ENCODE measurements at places on chromosomes 12 and 14.

DNA sequence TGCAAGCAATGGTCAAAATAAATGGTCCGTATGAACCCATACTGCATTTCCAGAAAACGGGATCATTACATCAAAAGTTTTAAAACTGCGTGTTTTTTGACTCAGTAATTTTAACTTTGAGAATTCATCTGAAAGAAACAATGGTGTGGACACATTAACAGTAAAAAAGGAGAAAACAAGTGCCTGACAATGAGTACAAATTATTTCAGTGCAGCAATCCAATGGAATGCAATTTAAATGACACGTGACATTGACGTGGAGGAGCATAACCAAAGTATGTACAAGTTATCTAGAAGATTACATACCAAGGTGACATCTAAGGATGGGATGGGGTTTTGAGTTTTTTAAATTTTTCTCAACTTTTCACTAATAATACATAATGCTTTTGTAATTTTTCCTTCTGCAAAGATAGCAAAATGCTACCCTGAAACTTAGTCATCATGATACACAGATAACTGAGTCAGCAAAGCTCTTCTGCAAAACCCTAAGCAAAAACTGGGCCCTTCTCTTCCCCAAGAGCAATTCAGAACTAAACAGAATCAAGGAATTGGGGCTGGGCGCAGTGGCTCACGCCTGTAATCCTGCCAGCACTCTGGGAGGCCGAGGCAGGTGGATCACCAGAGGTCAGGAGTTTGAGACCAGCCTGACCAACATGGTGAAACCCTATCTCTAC, 20.4 kb downstream of the HNRNPC start:
- no peak for DNase-seq

GRCh38 chr12:39990122-39991101, 115.5 kb downstream of the SLC2A13 start:
- DNase-seq = peak; percentile 48

DNA sequence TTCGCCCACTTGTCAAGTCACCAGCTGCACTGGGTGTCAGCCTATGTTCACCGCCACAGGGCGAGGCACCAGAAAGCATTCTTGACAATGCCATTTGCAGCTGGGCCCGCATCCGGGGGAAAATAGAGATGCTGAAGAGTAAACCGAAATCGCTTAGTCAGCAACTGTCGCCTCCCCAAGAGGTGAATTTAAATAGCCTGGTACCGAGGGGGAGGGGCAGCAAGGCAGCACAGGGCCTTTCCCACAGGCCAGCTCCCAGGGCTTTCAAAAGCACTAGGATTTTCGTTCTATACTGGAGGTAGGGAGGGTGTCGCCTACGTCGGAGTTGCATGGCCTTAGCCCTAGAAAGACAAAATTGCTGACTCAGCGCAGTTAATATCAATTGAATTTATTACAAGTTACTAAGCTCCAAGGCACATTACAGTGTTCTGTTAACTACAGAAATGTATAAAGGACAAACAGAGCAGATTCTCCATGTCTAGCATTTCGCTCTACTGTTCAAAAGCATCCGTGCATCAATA, 4.3 kb downstream of the IRF2BPL start:
- peak; percentile 67 for DNase-seq

- no peak for DNase-seq
Measured at GRCh38 chr14:35342489-35343010, 50.4 kb downstream of the PSMA6 start.

- DNase-seq = no peak
Measured at GRCh38 chr12:57401165-57401564, 29.7 kb downstream of the R3HDM2 start.

- DNase-seq = peak; percentile 72
Measured at GRCh38 chr14:22400655-22401259, 188.3 kb downstream of the DAD1 start.

GRCh38 chr12:96399120-96399918, 920 bp downstream of the CDK17 start:
- DNase-seq = peak; percentile 81

- no peak for DNase-seq
Measured at GRCh38 chr12:81222846-81223592, 145.1 kb downstream of the ACSS3 start.

DNA sequence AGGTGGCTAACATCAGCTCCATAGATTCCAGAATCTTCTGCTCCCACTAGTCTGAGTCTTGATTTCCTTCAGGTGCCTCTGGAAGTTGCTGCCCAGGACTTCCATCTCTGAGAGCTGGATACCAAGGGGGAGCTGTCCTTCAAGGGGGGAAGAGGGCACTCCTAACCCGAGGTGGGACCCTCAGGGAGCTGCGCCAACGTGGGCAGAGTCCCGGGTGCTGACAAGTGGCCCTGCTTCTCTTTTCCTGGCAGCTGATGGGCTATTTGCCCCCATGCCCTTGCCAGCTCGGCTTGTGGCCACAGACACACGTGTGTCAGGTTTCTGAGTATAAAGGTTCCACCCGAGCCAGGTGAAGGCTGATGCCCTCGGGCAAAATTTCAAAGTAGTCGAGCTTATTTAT, 272.5 kb downstream of the TTC8 start:
- DNase-seq = no peak

GRCh38 chr12:7161811-7162210, 27.7 kb upstream of the PEX5 start:
- DNase-seq = no peak

DNA sequence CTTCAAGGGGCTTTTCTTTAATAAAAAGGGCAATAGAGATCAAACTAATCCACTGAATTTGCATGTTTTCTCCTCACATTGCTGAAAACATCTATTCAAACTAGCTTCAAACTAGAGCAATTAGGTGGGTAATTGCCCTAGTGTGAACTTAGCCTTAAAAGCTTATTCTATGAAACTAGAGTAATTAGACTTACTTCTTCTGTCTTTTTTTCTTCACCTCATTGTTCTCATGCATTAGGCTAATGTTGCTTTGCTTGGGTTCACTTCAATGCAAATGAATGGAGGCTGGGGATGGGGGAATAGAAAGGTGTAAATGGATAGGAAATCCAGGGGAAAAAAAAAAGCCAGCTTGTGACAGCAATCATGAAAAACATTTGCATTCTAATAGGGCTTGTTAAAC, 414.8 kb upstream of the LMO3 start:
- DNase-seq = no peak

DNA sequence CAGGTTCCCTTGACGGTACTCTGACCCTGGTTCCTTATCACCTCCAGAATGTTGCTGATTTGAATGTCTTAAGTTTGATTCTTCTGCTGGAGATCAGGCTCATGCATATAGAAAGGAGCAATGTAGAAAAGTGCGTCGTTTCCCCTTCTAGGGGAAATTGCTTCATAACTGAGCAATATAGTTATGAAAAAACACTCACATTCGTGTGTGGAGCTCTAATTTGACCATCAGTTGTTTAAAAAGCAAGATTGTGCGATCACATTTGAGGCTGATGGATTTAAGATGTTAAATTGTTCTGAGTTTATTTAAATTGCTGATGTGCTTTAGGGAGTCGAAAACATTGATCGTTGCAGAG, 19.2 kb downstream of the PELI2 start:
- DNase-seq = no peak

DNA sequence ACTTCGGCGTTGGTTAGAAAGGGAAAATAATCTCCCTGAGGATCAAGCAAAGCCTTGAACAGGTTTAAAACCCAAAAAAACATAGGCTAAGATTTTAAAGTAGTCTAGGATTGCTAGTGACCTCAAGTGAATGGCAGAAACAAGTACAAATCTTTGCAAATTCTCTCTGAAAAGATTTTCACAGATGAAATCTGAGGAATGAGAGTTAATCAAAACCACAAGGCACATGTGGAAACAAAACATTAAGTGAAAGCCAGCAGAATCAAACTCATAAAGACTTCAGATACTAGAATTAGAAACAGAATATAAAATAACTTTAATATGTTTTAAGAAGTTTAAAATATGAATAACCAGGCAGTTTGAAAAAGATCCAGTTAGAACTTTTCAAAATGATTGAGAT, 52.2 kb upstream of the CFL2 start:
- peak; percentile 66 for DNase-seq

DNA sequence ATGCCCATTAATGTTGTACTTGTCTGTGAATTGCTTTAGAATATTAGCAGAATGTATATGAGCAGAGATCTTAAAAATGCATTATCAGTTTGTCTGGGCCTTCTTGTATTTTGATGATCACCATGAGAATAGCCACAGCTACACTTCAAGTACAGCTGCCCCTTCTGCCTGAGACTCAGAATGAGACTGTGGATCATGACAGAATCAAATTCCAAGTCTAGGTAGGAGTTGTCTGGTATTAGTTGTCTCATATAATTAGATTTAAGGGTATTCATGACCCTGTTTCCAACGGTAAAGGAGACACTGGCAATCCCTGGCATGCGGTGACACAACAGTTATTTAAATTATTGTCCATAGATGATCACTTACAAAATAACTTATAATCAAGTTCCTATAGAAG, 18.3 kb upstream of the SMIM10L1 start:
- no peak for DNase-seq

DNA sequence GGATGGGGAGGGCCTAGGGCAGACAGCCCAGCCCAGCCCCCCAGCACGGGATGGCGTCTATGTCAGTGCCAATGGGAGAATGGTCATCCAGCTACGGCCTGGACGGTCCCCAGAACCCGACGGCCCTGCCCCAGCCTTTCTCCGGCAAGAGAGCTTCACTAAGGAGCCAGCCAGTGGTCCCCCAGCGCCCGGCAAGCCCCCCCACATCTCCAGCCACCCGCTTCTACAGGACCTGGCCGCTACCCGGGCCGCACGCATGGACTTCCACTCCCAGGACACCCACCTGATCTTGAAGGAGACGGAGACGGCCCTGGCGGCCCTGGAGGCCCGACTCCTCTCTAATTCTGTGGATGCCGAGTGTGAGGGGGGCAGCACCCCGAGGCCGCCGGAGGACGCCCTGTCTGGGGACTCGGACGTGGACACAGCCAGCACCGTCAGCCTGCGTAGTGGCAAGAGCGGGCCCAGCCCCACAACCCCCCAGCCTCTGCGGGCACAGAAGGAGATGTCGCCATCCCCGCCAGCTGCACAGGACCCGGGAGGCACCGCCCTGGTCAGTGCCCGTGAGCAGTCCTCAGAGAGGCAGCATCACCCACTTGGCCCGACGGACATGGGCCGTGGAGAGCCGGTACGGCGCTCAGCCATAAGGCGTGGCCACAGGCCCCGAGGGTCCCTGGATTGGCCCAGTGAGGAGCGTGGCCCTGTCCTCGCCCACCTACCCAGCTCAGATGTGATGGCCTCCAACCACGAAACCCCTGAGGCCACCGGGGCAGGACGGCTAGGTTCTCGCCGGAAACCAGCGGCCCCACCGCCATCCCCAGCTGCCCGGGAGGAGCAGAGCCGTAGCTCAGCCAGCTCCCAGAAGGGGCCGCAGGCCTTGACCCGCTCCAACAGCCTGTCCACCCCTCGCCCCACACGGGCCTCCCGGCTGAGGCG, 21.9 kb downstream of the CEP170B start:
- DNase-seq = no peak

DNA sequence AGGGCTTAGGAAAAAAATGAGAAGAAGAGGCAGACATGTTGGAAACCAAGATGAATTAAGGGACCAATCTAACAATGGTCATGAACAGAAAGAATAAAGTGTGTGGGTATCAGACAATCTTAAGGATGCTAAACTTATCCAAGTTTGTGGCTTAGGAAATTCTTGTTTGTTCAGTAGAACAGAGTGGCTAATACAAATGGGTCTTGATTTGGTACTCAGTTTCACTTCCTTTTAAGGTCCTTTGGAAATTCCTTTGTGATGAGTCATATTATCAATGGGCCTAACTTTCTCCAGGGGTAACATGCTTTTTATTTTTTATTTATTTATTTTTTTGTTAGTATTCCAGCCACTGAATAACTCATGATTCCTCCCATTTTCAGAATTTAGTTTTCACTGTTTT, 1154.7 kb upstream of the FLRT2 start:
- DNase-seq = no peak

DNA sequence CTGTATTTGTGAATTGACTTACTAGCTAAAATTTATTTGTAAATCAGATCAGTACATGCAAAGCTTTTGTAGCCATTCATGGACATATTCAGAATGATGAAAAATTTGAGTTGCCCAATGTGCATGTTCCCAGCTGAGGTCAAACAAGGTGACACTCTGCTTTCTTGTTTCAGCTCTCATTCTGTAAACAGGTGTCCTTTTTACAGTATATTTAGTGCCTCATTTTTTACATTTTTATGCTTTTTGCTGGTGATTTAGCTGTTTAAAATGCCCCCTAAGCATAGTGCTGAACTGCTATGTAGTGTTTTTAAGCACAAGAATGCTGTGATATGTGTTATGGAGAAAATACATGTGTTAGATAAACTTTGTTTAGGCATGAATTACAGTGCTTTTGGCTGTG, 76.3 kb downstream of the MIA2 start:
- no peak for DNase-seq

GRCh38 chr12:21129351-21129750, 1.6 kb upstream of the SLCO1B1 start:
- DNase-seq = no peak

GRCh38 chr14:88164906-88165534, 158.0 kb downstream of the KCNK10 start:
- DNase-seq = no peak

- no peak for DNase-seq
Measured at GRCh38 chr12:3262470-3262869, 185.3 kb downstream of the TSPAN9 start.

DNA sequence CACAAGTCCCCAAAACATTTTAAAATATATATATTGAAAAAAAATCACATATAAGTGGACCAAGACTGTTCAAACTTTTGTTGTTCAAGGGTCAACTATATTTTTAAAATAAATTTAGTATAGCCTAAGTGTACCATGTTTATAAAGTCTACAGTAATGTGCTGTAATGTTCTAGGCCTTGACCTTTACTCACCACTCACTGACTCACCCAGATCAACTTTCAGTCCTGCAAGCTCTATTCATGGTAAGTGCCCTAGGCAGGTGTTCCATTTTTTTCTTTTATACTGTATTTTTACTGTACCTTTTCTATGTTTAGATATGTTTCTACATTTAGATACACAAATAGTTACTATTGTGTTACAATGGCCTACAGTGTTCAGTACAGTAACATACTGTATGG, 23.4 kb upstream of the TMTC1 start:
- DNase-seq = no peak

GRCh38 chr14:53964249-53964648, 7.6 kb upstream of the BMP4 start:
- no peak for DNase-seq

DNA sequence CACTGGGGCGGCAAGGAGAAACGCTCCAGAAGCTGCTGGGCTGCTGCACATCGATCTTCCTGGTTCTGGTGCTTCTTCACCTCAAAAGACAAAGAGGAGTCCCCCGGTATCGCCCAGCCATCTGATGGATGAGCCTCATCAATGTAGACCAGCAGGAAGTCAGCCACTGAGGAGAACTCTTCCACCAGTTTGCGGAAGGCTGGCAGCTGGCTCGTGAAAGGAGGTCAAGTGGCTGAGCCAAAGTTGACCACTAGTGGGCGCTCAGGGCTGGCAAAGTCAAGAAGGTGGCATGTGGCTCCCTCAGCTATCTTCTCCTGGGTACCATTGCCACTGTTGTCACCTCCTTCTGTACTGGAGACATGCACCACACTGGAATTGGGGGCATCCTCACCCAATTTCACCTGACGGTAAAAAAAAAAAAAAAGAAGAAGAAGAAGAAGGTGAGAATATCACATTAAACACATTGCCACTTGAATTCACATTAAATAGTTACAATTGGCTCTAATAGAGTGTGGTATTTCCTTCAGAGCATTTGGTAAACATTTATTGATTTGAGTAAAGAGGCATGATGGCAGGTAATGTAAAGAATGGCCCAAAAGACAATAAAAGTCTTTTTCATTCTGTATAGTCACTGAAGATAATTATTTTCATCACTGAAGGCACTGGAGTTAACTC, 8.3 kb downstream of the DIO2 start:
- no peak for DNase-seq

All from muscle of leg (tissue), 16 donors.